ENCODE measurements at places on chromosomes 3 and 15.

DNA sequence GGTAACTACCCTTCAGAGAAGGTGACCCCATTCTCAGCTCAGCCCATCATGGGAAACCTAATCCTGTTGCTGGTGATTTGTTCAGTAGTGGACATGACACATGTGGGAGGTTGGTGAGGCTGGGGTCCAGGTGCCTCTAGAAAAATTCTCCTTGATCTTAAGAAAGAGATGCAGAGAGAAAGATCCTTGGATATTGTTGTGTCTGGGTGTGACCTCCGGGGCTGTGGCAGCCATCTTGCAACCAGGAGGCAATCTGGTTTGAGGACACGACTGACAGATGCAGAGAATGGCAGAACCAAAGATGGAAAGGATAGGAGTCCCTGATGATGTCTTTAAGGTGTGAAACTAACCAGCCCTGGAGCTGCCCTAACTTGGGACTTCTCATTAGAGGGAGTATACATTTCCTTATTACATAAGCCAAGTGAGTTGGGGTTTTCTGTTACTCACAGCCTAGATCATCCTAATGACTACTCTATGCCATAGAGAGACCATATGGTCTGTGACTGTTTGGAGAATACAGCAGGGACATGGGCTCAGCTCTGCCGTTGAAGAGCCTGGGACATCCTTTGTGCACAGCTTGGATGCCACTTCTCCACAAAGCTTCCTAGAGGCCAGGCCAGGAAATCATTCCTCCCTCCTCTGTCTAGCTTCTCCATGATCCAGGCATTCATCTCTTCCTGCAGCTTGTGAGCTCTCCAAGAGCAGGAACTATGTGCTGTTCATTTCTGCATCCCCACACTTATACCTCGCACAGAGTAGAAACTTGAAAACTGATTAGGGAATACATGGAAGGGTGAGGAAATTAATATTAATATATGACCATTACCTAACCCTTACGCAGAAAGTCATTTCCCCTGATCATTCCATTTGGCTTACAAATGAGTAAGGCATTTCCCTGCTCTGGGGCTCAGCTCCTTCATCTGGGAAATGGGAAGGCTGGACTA lies 45.9 kb downstream of the HRH1 start:
- no peak for DNase-seq

DNA sequence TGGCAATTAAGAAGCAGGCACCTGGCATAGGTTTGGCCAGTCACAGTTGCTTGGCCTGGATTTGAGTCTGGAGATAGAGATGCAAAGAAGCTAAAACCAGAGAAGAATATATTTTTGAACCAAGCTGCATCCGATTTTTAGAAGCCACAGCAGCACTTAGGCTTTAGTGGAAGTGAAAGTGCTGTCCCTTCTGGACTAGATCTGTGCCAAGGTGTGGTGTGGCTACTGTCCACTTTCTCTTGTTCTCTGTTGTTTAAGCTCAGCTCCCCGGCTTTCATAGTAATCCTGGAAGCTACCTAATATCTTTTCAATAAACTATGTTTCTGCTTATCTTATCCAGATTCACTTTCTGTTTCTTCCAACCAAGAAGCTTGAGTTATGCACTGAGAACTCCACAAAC lies 183.4 kb upstream of the THRB start:
- no peak for DNase-seq

DNA sequence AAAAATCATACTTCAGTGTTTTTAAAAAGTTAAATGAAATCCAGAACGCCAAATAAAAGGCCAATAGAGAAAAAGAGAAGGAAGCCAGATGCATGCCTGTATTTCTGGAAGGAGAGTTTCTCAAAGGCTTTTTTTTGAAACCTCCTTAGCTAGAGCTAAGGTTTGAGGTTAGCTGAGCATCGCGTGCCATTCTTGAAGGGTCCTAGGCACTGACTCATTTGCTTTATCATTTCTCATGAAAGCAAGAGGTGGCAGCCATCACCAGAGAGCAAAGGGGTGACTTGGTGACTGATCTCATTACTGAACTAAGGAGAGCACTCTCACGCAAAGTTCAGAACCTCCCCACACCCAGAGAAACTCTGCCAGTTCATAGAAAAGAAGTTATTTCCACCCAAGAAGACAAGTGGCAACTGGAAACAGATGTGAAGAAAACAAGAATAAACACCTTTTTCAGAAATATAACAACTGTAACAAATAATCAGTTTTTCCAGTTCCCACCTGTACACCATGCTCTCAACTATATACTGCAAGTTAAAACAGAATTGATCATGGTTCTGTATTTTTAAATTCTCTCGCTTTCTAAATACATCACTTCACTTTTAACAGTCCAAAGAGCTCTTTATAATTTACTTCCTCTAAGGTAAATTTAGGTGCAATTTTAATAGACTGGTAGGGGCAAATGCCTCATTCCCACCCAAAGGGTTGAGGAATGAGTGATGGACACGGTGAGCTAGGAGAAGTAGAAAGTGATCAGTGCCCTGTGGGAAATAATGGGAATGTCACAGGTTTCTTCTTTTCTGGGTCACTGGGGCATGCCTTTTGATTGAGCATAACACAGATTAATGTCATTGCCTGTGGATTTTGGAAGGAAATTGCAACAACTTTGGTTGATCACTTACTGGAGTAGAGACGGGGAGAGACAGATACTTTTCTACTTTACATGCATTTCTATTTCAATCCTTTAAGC lies 24.7 kb downstream of the GPR15 start:
- DNase-seq = no peak

DNA sequence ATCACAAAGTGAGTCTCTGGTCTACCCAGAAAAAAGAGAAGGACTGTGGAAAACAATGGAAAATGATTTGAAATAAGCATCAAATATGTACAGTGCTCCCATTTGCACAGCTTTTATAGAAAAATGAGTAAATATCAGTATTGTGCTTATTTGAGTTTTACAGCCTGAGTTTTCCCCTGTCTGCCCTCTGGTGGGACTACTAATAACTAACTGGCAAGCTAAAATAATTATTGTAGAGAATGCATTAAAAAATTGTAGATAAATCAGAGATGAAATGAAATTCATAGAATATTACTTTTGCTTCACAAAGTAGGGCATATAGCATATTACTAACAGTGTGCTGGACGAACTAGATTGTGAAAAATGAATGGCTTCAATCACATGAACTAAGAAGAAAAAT lies 287.1 kb downstream of the NAALADL2 start:
- no peak for DNase-seq
